ENCODE measurements at places on chromosomes 3 and 15.

- no peak for DNase-seq
These were observed 4.9 kb downstream of the EPB42 start for GRCh38 chr15:43215961-43216360.

DNA sequence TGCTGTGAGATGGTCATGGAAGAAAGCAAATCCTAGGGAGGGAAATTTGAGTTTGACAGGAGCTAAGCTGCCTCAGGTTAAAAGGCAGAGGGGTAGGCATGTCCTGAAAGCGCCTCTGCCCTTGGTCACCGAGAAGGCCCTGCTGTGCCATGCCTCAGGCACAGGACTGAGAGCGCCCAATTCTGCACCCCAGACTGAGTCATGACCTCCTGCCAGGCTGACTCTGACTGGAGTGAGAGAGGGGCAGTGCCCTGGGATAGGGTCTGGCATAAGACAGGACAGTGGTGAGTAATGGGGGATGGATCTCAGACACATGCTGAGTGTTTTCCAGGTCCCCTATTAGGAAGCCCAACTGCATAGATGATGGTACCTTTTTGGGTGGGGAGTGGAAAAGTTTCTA, 44.4 kb downstream of the EPHB1 start:
- DNase-seq: no peak

DNA sequence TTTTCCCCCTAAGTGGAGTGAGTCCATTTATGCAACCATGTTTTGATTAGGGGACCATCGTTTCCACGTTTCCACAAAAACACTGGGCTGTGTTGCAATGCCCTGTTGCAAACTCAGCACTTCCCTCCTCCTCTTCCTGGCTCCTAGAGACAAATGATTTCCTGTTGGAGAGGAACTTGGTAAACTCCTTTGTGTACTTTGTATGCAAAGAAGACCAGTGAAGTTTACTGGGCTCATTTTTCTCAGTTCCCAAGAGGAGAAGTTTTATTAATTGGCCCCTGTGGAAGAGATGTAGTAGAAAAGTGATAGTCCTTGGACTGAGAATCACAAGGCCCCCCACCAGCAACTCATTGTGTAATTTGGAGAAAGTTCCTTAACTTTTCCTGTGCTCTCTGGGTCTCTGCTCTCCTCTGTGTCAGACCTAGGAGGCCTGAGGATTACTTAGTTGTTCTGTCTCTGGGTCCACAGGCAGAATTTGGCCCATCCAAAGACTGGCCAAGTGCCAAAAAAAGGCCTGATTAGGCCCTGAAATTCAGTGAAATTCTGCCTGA, 95.0 kb downstream of the ATG7 start:
- peak; percentile 36 for DNase-seq

DNA sequence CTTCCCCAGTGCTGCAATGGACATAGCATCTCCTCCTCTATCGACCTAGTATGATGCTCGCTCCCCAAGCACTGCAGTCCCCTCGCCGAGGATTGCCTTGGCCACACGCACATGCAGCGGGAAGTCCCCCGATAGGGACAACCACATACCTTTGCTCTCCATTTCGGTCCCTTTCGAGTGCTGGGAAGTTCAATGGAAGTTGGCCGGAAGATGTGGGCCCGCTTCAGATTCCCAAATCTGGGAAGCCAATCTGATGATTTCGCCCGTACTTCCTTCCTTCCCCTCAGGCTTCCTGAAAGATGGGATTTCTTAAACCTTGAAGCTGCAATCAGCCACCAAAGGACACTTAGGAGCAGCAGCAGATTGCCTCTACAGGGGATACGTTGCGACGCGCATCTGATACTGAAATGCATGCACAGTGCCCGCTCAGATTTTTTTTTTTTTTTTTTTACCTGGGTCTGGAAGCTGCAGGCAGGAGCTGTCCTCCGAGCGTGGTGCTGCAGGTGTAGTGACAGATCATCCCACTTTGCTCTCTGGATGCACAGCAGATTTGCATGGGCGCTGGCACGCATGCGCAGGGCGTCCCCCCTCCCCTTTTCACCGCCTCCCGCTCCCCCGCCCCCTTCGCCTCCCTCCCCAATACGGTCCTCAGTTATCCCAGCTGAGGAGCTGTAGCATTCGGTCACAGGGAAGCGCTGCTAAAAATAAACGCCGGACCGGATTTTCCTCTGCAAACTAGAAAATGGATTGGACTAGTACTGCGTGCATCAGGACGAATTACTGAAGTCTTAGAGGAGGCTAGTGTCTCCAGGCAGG, at the start of gene FGF12:
Gene FGF12 (minus strand): TSS at position 510 of the 816 bp plus-strand sequence.
- no peak for DNase-seq

- no peak for DNase-seq
These were observed 75.0 kb upstream of the NR2E3 start for GRCh38 chr15:71735385-71735757.
